ENCODE measurements at places on chromosomes 7 and 10. TPM values are rescaled to one million over a fixed set of nuclear protein-coding genes. Genes with fewer than 3 reads are reported as not detected.

The TBL2 gene
- total RNA-seq, result 52.3 TPM

The ANKMY2 gene
- 10.8 TPM for total RNA-seq

The ZPBP gene
- not detected for total RNA-seq

The ENTPD1 gene
- 40.5 TPM for total RNA-seq
